NCI-H187 treated with DMSO at 0.1 percent for 48 hours (cell line): ENCODE measurements at places on chromosomes 13 and 19.
A peak's percentile ranks its signal among the peaks of the same experiment; 100 is the strongest.

- no peak for DNase-seq
Observed at GRCh38 chr19:56987184-56987583, 132.6 kb upstream of the USP29 start.

GRCh38 chr13:74210693-74211393 is 76.6 kb upstream of the KLF12 start:
- DNase-seq: peak; percentile 91

- no peak for DNase-seq
Observed at GRCh38 chr13:52738719-52739467, 727 bp downstream of the CNMD start.

GRCh38 chr13:25175026-25175425 is 2.9 kb upstream of the AMER2 start:
- DNase-seq: no peak

GRCh38 chr13:40273253-40274025 is 393.0 kb downstream of the FOXO1 start:
- no peak for DNase-seq

- no peak for DNase-seq
Observed at GRCh38 chr13:111614613-111615012, 294.2 kb downstream of the TEX29 start.

GRCh38 chr13:31240921-31241320 is 41.1 kb downstream of the B3GLCT start:
- DNase-seq: no peak

GRCh38 chr19:38375098-38375493 is 725 bp downstream of the PSMD8 start:
- DNase-seq: no peak

DNA sequence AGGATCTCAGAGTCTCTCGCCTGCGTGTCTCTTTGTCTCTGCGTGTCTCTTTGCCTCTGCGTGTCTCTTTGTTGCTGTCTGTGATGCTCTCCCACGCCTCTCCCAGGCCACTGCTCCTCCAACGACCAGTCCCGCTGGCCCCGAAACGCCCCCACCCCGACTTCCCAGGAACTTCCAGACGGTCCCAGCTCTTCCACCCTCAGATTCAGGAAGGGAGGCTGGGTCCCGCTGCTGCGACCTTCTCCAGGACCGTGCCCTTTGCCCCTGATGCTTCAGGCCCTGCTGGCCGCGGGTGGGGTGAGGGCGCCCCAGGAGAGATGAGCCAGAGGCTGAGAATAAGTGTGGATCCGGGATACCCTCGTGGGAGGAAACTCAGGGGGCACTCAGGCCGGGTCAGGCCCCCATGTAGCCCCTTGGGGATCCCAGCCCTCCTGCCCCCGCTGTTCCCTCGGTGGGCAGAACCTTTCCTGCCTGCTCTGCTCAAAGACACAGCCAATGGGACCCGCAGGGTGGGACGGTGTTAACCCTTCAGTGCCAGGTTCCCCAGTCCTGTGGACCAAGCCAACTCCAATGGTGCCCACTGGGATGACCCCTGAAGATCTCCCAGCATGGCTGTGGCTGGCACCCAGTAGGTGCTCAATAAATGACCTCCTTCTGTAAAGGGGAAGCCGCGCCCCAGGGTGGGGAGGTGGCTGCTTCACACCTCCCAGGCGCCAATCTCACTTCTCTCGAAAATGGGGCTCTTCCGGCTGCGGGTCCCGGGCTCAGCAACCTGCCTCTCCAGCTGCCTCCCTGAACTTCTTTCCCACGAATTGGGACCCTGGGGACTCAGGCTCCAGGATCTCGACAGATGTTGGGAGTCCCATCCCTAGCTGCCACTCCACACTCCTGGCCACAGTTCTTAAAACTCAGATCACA is 1.5 kb upstream of the S1PR5 start:
- DNase-seq: no peak

GRCh38 chr19:6778386-6778785 is 5.9 kb downstream of the VAV1 start:
- no peak for DNase-seq

- peak; percentile 74 for DNase-seq
Observed at GRCh38 chr13:42401376-42401775, 129.4 kb downstream of the AKAP11 start.
